GM19239 (cell line): ENCODE measurements at places on chromosomes 11 and 22.
A peak's percentile ranks its signal among the peaks of the same experiment; 100 is the strongest.

DNA sequence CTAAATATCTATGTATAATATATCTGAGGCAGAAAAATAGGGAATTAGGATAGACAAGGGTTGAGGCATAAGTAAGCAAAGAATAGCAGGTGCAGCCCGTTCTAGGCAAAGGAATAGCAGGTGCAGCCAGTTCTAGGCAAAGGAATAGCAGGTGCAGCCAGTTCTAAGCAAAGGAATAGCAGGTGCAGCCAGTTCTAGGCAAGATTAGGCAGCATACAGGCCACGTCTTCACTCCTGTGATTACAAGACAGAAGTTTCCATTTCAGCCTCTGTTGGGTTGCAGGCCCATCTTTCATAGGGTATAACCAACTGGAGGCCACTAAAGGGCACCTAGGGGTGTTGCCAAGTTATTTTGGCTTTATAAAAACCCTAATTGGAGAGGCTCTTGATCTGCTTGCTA is 28.8 kb upstream of the CHORDC1 start:
- DNase-seq, result no peak

DNA sequence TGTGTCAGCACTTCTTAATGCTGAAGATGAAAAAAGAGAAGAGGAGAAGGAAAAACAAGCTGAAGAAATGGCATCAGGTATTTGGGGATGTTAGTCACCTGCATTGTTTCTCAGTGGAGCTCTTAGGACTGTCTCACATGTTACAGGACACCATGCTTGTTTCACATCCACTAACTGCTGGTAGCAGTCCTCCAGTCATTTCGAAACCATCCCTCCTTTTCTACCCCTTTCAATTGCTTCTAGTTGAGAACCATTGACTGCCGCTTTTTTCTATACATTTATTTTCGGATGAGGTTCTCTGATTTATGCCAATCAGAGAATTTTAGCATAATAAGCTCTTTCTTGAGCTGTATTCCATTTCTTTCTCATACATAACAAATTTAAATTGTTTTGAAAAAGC is 21.5 kb downstream of the BIRC2 start:
- peak; percentile 66 for DNase-seq

DNA sequence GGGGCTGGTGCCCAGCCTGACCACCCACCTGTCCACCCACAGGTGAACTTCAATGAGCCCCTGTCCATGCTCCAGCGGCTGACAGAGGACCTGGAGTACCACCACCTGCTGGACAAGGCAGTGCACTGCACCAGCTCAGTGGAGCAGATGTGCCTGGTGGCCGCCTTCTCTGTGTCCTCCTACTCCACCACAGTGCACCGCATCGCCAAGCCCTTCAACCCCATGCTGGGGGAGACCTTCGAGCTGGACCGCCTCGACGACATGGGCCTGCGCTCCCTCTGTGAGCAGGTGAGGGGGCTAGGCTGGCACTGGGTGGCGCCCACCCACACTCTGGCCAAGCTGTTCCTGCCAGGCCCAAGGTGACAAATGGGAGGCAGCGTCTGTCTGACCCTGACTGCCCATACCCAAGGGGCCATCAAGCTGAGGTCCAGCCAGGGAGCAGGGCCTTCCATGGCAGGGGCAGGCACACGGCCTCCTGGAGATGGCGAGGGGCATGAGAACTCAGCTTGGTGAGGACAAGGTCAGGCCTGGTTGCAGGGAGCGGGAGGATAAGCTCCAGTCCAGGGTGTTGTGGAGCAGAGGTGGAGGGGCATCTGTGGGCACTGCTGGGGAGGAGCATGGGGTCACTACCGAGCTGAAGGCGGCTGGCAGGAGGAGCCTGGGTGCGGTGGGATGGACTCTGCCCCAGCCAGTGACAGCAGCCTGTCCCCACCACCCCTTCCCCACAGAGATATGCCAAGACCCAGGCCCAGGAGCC is 77.7 kb downstream of the MORC2 start:
- DNase-seq, result peak; percentile 62

GRCh38 chr11:46901156-46901555 is 17.2 kb downstream of the LRP4 start:
- DNase-seq, result no peak

GRCh38 chr11:14262271-14262846 is 96.6 kb downstream of the RRAS2 start:
- DNase-seq, result no peak

- no peak for DNase-seq
These were observed at the start of gene LYVE1 for GRCh38 chr11:10568486-10568941. LYVE1 (minus strand) TSS chr11:10568665; CDS start chr11:10568532, 133 bp downstream.

DNA sequence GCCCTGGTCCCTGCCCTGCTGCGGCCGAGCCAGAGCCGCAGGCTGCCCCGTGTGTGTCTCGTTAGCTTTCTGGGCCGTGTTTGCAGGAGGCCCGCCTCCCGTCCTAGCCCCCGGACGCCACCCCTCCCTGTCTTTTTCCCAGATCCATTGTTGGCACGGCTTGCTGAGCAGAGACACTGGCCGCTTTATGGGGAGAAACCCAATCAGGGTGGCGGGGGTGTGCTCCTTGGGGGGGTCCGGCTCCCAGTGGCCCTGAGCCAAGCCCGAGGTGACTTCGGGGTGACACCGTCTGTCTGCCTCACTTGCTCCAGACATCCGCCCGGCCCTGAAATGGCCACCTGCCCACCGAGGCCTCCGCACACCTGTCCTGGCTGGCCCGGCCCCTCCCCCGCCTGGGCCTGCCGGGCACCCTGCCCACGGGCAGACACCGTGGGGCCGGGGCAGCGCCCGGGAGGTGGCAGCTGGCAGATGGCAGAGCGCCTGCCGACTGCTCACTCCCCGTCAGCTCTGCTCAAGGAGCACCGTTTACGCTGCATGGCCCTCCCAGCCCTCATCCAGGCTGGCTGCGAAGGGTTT is 43.1 kb upstream of the PPARA start:
- DNase-seq, result no peak

DNA sequence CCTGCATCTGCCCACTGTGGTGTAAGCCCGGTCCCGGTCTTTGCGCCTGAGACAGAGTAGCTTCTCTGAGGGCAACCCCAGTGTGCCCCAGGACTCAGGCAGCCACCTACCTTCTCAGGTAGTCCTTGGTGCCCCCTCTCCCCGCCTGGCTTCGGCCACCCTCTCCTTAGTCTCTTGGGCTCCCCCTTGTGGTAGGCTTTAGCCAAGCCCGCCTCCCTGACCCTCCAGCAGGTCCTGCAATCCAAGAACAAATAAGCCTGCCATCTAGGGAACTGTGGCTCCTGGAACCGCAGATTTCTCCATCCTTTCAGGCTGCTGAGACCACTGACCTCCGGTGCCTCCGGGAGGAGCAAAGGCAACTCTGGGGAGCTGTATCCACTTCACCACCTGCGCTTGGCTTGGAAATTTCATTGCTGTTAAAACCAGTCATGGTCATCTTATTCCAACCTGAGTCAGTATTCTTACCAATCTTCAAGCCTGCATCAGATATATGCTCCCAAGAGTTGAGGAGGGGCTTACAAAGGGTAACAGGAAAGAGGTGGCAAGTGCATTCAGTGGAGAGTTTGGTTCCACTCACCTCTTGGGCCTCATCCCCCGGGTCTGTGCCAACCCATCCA is 52.8 kb upstream of the TENM4 start:
- DNase-seq, result peak; percentile 68

GRCh38 chr11:32851251-32851650 is 21.5 kb downstream of the PRRG4 start:
- no peak for DNase-seq

DNA sequence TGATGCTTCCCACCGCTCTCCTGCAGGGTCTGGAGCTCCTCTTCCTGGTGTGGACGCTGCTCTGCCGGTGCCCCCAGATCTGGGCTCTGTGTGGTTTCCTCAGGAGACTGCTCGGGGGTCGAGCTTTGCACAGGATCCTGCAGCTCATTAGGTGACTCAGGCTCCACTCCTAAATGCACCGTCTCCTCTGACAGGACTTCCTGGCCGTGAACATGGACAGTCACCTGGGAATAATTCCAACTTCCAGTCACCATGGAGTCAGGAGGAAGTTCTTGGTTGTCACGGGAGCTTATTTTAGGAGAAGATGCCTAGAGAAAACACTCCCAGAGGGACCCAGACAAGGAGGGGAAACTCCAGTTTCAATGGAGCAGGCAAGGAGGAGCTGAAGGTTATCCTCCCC is 11.9 kb downstream of the ZNF202 start:
- no peak for DNase-seq

DNA sequence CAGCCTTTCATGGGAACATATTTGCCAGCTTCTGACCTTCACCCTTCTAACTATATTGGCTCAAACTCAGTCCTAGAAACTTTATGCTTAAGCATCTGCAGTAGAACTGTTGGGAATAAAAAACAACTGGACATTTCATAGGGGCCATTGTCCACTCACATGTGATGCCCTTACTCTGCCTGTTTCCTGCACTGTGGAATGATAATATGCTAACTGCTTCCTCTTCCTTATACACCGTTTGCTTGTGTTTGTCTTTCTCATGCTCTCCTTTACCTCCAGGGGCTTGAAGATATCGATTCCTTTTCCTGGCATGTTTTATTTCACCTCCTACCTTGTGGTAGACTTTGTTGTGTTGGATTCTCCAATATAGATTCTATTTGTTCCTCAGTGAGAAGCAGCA is 333.0 kb upstream of the DDI1 start:
- no peak for DNase-seq

- no peak for DNase-seq
These were observed 15.6 kb upstream of the CRYBB3 start for GRCh38 chr22:25183949-25184619.

- peak; percentile 76 for DNase-seq
These were observed 1.4 kb downstream of the PLXNB2 start for GRCh38 chr22:50305923-50306566.

- no peak for DNase-seq
These were observed 18.0 kb downstream of the TMEM258 start for GRCh38 chr11:61774411-61774810.
